Astrocyte of the hippocampus (primary cell): ENCODE measurements at places on chromosomes 1 and 21.

DNA sequence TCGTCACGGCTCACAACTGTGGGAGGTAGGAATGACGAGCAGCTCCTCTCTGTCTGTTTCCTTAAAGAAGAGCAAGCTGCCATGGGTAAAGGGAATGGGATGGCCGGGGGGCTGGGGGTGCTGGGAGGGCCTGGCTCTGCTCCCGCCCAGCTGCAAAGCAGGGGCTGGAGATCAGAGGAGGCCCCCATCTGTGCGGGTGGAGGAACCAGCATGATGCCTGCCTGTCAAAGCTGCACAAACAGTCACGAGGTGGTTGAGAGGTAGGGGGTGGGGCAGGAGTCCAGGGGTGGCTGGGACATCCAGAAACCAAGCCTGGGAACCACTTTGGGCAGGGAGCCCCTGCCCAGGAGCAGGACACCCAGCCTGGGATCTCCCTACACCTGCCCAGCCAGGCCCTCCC, 12.6 kb downstream of the SLC41A1 start:
- no peak for DNase-seq

DNA sequence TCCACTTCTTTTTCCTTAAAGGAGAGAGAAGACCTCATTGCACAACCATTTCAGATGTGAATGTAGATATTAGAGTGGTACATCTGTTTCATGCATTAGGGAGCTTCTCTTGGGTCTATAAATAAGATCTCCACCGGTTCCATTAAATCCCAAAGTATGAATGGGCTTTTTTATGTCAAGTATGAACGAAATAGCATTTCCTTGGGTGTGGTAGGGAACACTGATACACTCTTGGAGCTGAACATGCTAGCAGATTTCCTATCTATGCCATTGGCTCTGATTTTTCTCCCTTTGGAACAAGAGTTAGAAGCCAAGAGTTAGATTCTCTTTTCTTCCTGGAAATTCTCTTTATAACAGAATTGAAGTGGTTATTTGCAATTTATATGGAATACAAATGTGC, 245.6 kb upstream of the ADAMTS5 start:
- no peak for DNase-seq

GRCh38 chr1:185593271-185593670, 140.9 kb upstream of the HMCN1 start:
- DNase-seq = no peak

GRCh38 chr1:115312742-115313141, 25.3 kb downstream of the NGF start:
- DNase-seq = no peak

DNA sequence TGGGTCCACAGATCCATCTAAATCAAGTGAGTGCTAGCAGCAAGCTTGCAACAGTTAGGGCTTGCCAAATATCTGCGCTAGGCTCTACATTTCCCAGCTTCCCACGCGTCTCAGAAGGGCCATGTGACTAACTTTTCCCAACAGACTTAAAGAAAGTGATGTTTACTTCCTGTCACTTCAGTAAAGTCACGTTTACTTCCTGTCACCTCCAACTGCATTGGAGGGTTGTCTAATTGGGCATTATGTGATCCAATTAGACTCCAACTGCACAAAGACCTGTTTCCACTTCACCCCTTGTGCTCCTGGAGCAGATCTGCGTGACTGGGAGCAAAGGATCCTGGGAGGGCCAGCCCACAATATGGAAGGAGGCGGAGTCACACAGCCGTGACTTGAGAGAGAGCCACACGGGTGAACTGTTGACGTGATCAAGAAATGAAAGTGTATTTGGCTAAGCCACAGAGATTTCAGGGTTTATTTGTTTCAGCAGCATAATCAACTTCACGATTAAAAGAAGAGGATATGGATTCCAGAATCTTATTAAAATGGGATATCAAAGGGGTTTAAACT, 77.7 kb downstream of the CYYR1 start:
- DNase-seq = no peak

- no peak for DNase-seq
These were observed 14.0 kb downstream of the PKNOX1 start for GRCh38 chr21:42988236-42988965.

- peak; percentile 69 for DNase-seq
These were observed 71.0 kb upstream of the CSF3R start for GRCh38 chr1:36553591-36554322.

DNA sequence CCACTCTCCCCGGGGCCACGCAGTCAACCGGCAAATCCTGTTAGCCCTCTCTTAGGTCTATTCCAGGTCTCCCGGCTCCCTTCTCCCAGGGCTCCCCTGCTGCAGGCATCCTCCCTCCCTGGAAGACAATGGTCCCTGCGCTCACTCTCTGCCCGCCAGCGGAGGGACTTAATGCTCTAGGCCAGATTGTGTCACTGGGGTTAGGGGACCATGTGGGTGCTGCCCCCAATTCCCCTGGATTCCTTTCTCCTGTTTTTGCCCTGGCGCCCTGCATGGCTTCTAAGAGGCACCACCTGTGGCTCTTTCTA, 8.2 kb downstream of the FAM131C start:
- DNase-seq = no peak

- no peak for DNase-seq
These were observed 5.7 kb downstream of the AK5 start for GRCh38 chr1:77287535-77287934.

DNA sequence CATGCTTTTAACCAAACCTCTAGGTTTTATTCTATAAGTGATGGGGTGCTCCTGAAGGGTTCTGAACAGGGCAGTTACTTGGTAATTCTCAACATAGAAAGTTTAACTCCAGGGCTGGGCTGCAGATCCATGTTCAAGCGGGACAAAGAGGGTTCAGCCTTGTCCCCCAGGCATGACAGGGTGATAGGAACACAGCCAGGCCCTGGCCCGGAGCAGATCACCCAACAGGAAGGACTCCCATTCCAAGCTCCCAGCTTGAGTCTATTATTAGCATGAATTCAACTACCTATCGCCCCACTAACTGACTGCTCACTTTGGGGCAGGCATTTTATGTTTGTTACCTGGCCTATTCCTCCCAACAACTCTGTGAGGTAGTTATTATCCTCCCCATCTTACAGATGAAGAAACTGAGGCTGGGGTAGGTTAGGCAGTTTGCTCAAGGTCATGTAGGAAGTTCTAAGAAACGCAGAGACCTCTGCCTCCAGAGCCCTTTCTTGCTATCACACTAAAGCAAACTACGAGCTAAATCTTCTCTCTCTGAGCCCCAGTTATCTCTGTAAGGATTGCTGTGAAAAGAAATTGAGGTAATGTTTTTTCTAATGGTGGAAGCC, 14.5 kb downstream of the ASAP3 start:
- DNase-seq = no peak

GRCh38 chr1:15420853-15421465, 11.3 kb downstream of the EFHD2 start:
- DNase-seq = no peak

DNA sequence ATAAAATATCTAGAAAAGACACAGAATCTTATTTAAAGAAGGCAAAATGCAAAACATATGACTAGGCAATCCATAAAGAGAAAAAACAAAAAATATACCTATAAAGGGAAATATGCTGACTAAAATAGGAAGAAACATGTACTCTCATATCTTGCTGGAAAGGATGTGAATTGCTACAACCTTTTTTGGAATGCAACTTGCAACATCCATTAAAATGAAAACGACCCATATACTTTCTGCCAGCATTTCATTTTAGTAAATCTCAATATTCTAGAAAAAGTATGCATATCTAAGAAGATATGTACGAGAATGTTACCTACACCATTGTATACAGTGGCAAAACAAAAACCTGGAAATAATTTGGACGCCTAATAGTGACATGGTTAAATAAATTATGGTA, 56.6 kb downstream of the EDEM3 start:
- DNase-seq = no peak
